ENCODE measurements at places on chromosomes 13 and 19. TPM values are rescaled to one million over a fixed set of nuclear protein-coding genes. Genes with fewer than 3 reads are reported as not detected.
A peak's percentile ranks its signal among the peaks of the same experiment; 100 is the strongest.

The FPR3 gene
- total RNA-seq, result not detected

The IGFL3 gene
- total RNA-seq, result not detected

The CEACAM5 gene
- not detected for total RNA-seq

DNA sequence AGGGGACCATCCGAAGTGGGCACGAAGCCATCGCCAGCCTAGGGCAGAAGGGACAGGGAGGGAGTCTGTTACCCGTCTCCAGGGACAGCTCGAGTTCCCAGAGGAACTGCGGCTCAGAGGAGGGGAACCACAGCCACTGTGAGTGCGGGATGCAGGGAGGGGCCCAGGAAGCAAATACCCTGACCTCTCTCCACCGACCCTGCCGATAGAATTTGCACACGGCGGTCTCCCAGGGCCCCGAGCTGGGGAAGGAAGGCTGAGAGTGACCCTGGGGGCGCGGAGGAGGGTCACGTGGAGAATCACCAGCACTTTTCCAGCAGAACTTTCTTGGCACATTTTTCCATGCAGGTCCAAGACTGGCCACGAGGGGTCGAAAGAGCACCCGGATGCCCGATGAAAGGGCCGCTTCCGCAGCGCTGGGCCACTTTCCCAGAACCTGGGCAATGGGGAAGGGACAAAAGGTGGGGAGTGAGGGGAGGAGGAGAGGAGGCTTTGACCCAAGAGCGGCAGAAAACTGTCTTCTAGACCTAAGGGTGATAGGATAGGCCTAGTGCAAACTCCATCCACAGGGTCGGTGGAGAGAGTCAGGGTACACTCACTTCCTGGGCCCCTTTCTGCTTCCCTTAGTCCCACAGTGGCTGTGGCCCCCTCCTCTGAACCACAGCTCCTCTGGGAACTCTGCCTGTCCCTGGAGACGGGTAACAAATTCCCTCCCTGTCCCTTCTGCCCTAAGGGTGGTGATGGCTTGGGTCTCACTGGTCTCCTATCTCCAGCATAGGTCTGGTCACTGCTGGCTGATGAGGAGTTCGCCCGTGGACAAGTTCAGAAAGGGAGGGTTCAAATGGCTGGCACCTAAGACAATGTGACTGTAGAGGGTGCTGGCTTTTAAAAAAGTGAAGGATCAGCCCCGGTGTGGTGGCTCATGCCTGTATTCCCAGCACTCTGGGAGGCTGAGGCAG, 5.3 kb upstream of the GPR4 start:
- peak; percentile 65 for DNase-seq

GRCh38 chr19:31529121-31529520, 179.9 kb upstream of the TSHZ3 start:
- DNase-seq, result no peak

DNA sequence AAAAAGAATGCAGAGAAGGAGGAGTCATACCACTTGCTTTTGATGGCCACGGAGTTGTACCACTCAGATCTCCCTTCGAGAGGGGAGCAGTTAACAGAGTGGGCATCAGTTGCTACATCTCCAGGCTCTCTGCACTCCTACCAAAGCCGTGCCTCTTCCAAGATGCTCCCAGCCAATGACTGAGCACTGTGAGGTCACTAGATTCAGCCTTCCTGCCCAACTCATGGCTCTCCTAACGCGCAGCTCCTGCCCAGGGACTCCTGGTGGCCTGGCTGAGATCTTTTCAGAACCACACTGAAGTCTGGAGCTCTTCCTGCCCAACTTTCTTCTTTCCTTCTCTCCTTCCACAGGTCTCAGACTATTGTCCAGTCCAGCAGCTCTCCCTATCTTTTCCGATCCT, 66.7 kb downstream of the LHFPL6 start:
- no peak for DNase-seq

- DNase-seq, result no peak
Observed at GRCh38 chr13:71587817-71588216, 279.2 kb downstream of the DACH1 start.

DNA sequence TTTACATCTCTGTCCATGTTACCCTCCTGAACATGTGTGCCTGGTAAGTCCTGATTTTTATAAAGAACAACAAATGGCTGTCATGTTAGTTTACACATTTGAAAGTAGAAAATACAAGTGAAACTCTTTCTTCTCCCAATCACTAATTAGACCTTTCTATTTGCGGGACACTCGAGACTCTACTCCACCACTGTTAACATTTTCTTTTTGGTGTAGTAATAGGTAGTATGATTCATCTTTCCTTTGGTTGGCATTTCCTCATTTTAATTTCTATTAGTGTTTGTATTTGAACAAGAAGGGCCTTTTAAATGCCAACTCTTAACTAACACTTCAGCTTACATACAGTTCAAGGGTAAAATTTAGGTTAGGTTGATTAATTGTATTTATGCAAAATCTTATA, 371.1 kb downstream of the PCDH9 start:
- DNase-seq, result no peak

- DNase-seq, result no peak
Observed at GRCh38 chr13:35554972-35555623, 78.6 kb upstream of the MAB21L1 start.

- DNase-seq, result no peak
Observed at GRCh38 chr19:1584500-1585242, 8.0 kb downstream of the MBD3 start.

DNA sequence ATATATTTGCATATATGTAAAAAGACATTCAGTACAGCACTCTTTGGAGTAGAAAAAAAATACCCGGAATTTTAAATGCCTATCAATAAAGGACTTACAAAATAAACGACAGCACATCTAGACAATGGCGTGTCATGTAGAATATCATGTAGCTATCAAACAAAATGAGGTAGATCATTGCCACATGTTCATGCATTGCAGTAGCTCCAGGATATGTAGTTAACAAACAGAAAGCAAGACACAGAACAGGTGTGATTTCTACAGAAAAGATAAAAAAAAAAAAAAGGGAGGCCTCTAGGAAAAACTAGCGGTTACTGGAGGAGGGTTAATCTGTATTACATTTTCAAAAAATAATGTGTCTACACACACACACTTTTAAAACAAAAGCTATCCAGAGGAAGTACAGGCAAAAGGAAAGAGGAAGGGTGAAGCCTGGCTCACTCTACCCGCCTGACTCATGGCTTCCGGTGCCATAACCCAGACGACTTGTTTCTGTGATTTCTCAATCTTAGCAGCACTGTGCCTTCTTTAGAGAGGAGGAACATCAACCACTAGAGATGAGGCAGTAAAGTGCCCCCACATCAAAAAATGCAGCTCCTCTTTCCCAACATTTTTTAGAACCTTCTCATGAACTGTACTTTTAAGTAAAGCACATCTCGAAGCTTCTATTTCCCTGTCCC, 6.9 kb downstream of the KCTD12 start:
- DNase-seq, result peak; percentile 82

DNA sequence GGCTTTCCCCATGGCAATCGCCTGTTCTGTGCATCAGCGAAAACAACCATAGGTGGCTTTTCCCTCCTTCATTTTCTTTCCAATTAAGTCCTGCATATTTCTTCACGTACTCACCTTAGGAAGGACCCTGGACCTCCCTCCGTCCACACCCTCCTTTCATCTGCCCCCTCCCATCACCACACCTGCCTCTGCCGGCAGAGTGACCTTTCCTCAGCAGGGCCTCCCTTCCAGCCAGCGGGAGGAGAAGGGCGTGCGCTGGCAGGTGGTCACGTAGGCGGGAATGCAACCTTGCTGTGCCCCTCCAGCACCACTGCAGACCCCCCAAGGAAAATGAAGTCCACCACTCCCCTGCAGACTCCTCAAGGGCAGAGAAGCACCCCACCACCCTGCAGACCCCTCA, 61.1 kb downstream of the GSX1 start:
- no peak for DNase-seq

GRCh38 chr19:54521022-54521859, 18.6 kb downstream of the LAIR2 start:
- DNase-seq, result peak; percentile 22
